G401 (cell line): ENCODE measurements at places on chromosomes 3 and 15. TPM values are rescaled to one million over a fixed set of nuclear protein-coding genes. Genes with fewer than 3 reads are reported as not detected.

GRCh38 chr3:189166321-189166720 lies 5.5 kb upstream of the TPRG1 start:
- no peak for DNase-seq

DNA sequence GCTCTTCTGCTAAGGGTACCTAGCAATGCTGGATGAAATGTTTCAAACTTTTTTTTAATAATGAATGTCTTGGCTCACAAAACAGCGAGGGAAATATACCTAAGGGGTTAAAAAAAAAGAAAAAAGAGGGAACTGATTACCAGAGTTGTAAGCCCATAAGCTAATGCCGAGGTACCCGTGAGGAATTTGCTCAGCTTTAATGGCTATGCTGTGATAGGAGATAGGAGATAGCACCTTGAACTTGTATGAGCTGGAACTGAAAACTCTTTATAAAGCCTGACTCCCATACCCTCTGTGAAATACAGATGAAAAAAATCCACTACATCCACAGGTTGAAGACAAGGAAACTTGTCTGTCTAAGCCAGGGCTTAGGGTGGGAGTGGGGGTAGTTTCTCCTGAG lies 13.9 kb downstream of the GRAMD1C start:
- DNase-seq, result no peak

- no peak for DNase-seq
Measured at GRCh38 chr15:63238796-63239195, 38.6 kb upstream of the APH1B start.

DNA sequence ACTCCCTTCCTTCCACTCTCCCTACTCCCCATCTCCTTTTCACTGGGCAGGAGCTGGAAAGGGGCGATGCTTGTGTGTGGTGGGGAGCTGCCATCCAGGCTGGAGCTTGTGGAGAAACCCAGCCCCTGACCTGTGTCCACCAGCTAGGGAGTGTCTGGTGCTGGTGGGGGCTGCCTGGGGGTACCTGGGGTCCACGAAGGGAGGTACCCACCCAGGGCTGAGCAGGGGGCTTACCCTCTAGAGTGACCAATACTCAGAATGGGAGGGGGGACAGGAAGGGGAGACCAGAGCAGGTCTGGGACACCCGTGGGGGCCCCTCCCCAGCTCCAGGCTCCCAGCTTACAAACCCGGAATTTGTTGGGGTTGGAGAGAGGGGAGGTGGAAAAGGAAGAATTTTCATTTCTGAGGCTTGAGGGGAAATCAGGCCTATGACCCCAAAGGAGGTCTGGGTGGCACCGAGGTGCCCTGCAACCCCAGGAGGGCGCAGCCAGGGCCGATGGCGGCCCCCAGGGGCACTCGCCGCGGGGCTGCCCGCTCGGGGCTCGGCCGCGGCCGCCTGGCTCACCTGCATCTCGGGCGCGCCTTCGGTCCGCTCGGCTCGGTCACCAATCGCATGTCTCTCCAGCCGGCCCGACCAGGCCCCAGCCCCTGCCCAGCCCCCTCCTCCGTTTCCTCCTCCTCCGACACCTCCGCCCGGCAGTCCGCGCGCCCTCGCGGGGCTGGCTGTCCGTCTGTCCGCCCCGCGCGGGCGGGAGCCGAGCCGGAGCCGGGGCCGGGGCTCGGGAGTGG lies 773 bp downstream of the LINGO1 start:
- no peak for DNase-seq

GRCh38 chr15:39828374-39828931 lies 45.8 kb upstream of the FSIP1 start:
- peak; percentile 41 for DNase-seq

Gene MEIS2
- total RNA-seq, result 80.4 and 103 TPM in 2 replicates

Gene ANKRD63
- total RNA-seq, result 8.4 and 14.9 TPM in 2 replicates
